ENCODE measurements at places on chromosomes 4 and X.

- peak; percentile 66 for DNase-seq
These were observed 136.4 kb upstream of the FGF13 start for GRCh38 chrX:138847930-138848329.

GRCh38 chr4:173490256-173490655, 39.8 kb downstream of the HAND2 start:
- DNase-seq = no peak

DNA sequence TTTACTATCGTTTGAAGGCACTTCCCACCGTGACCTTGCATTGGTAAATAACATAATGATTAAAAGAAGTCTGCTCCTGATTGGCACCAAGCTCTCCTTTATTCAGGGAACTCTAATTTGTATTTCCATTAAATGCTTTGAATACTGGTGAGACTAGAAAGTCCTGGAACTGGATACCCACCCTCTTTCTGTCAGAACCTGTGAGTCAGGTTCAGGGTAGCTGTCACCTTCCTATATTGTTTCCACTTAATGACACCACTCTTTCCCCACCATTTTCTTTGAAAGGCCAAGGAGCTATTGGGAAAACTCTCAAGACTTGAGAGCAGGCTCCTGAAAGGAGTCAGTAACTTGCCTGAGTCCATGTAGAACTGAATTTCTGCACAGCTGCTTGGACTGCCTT, 55.9 kb upstream of the RASSF6 start:
- no peak for DNase-seq

DNA sequence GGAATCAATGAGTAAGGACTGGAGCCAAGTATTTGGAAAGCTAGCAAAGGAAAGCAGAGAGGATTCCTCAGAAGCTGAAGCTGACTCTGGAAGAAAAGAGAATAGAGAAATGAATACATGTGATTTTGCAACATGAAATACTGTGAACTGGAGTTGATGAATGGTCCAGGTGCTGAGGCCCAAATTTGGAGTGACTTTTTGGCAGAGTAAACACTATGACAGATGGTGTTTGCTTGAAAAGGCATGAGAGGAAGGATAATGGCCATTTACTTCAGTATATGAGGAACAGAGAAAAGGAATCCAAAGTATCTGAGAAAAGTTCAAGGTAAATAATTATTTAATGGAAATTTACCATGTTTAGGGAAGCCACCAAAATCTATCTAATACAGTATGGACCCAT, 236.7 kb downstream of the SLITRK2 start:
- DNase-seq = no peak

DNA sequence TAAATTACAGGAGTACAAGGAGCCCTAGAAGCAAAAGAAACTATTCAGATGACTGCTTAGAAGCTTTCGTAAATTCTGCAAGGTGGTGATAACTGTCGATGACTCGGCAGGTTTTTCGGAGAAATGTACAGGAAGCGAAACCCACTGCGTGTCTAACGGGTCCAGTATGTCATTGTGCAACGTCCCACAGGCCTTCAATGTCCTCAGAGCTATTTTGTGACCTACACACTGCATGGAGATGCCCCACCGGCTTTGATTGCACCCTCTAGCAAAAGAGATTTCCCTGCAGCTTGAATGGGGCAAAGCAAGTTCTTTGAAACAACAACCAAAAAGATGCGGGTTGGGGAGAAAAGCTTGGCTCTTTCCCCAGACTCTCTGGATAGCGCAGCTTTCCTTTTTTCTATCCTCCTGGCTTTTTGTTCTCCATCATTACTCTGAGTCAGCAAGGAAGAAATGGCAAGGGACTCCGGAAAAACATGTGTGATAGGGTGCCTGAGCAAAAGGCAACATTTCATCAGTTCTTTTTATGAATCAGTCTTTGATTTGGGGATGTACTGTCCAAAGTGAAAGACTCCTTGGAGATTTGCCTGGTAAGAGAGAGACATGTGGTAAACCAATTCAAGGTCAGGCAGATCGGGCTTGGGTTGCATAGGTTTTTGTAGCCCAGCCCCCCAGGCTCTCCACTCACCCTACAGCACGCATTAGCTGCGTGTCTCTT, 112.0 kb upstream of the TBL1X start:
- DNase-seq = peak; percentile 84

- DNase-seq = peak; percentile 65
These were observed 953.4 kb downstream of the FAT4 start for GRCh38 chr4:126268106-126268505.

DNA sequence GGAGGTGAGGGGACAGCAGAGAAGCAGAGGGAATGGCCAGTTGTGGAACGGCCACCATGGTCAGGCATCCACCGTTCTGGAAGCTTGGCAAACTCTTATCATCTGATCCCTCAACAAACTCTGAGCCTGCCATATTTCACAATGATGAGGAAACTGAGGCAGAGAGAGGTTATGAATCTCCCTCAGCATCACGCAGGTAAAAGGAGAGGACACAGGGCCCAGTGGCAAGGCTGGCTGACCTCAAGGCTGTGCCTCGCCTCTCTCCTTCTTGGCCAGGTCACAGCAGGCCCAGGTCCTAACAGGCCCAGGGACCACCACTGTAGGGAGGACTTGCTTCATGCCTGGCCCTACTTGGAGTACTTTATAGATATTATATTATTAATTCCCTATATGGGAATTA, 242.8 kb downstream of the EVC2 start:
- no peak for DNase-seq

DNA sequence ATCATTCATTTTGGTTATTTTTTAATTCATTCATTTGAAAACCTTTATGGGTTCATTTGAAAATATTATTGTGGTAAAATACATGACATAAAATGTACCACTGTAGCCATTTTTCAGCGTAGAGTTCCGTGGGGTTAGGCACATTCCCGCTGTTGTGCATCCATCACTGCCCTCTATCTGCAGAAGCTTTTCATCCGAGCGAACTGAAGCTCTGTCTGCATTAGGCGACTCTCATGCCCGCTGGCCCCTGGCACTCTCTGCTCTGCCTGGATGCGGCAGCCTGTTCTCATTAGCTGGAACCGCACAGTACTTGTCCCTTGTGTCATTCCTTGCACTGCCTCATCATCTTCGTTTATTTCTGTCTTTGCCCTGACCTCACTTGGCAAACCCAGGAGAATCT, 17.5 kb downstream of the CFAP99 start:
- no peak for DNase-seq

DNA sequence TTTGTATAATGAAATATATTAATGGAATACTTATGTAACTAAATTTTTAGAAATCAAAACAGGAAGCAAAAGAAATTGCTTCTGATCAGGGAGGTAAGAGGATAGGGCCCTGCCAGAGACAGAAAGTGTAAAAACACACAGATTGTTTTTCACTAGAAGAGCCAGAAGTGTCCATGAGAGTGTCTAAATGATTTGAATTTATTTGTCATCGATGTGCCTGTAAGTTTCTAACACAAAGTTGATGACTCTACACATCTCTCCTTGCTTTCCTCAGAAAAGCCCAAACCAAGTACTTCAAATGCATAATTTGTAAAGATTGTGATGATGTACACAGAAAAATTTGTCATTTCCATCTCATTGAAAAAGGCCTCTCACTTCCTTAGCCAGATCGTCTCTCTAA, 80.6 kb downstream of the TMEM156 start:
- DNase-seq = no peak

GRCh38 chr4:161949946-161950725, 213.7 kb downstream of the FSTL5 start:
- DNase-seq = no peak

DNA sequence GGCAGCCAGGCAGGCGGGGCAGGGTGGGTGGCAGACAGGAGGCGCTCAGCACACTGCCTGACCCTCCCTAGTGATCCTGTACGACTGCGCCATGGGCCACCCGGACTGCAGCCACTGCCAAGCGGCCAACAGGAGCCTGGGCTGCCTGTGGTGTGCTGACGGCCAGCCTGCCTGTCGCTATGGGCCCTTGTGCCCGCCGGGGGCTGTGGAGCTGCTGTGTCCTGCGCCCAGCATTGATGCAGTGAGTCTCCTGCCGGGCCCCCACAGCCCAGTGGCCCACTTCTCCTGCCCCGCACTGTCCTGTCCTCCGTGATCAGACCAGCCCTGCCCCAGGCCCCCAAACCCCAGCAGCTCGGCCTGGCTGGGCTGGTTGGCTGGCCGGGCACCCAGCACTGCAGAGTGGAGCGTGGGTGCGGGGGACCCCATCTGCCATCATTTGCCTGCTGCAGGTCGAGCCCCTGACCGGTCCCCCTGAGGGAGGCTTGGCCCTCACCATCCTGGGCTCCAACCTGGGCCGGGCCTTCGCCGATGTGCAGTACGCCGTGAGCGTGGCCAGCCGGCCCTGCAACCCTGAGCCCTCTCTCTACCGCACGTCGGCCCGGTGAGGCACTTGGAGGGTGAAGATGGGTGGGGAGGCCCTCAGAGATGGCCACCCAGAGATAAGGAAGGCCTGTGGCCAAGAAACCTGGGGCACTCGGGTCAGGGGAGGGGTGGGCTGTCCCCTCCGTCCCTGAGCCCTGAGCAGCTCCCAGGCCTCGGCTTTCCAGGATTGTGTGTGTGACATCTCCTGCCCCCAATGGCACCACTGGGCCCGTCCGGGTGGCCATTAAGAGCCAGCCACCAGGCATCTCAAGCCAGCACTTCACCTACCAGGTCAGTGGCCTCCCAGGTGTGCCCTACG, 7.6 kb downstream of the PLXNB3 start:
- no peak for DNase-seq

Data from fibroblast of the aortic adventitia (primary cell).